ENCODE measurements at places on chromosomes 4 and X. TPM values are rescaled to one million over a fixed set of nuclear protein-coding genes. Genes with fewer than 3 reads are reported as not detected.

DNA sequence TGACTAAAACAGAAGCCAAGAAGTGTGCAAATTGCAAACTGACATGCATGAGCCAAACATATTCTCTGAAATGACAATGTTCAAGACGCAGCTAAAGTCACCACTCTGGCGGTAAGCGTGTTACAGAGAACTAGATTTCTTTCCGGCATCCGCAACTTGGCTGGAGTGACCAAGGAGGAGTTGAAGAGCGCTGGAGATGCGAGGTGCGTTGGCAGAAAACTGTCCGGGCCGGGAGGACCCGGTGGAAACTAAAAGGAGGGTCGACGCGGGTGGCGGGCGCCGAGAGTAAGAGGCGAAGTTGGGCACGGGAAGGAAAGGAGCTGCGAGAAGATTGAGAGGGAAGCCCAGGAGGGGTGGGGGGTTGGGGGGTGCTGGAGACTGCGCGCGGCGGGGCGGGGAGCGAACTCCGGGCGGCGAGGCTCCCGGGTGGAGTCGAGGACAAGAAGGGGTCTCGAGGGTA is 807 bp downstream of the SEL1L3 start:
- no peak for DNase-seq
- peak overlapping the region; percentile 77 for H3K4me3 ChIP-seq
- peaks cover 7% of the 10 kb centered on the region for H3K4me1 ChIP-seq
- H3K36me3 ChIP-seq: no peaks in the 10 kb centered on the region
- no peaks in the 10 kb centered on the region for H3K27me3 ChIP-seq

DNA sequence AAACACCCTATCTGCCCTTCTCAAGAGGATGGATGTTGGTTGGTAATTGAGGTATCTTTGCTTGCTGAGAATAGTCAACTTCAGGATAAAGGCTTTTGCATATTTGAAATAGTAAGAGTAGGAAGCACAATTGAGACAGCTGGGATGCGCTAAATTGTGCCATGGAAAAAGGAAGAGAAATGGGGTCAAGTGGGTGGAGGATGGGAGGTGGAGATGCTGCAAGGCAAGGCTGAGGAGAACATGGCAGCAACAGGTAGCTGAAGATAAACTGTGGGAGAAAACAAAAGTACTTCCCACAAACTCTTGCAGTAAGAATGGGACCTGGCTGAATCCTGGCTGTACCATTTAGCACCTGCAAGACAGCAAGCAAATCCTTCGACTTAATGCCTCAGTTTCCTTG is 13.9 kb upstream of the CDS1 start:
- H3K36me3 ChIP-seq: no peaks in the 10 kb centered on the region
- no peak for DNase-seq
- no peaks in the 10 kb centered on the region for H3K4me1 ChIP-seq
- no peak overlapping the region for H3K27ac ChIP-seq
- no peak overlapping the region for H3K4me3 ChIP-seq

TDO2 gene
- total RNA-seq: not detected

GRCh38 chr4:81164623-81165416 is 50.2 kb downstream of the PRKG2 start:
- no peak overlapping the region for H3K27ac ChIP-seq
- H3K4me3 ChIP-seq: no peak overlapping the region
- H3K27me3 ChIP-seq: no peaks in the 10 kb centered on the region
- no peaks in the 10 kb centered on the region for H3K4me1 ChIP-seq

DNA sequence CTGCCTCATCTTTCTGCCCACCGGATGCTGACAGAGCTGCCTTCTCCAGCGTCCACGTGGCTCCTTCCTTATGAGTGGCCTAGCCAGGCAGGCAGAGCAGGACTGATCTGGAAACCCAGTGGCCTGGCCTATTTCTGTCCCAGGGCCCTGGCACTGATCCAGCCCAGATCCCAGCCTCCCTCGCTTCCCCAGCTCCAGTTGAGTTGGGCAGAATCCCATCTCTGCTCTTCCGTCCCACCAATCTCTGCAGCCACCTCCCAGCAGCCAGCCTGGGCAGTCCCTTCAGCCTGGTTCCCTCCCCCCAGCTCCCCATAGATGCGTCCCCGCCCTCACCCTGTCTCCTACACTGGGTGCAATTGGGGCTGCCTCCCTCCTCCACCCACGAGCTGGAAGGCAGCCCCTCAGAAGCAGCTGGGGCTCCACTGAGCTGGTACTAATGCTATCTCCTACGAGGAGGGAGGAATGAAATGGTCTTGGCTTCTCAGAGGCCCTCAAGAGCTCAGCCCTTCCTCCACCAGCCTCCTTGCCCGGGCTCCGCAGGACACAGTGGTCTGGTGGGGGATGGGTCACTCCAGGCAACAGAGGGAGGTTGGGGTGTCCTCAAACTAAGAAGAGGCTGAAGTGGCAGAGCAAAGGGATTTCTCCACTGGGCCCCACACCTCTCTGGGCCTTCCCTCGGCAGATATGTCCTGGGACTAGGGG is 94.2 kb downstream of the PJA1 start:
- H3K4me3 ChIP-seq: no peak overlapping the region
- no peaks in the 10 kb centered on the region for H3K36me3 ChIP-seq
- peak; percentile 2 for DNase-seq
- H3K27me3 ChIP-seq: no peaks in the 10 kb centered on the region

- no peaks in the 10 kb centered on the region for H3K4me1 ChIP-seq
- H3K36me3 ChIP-seq: no peaks in the 10 kb centered on the region
- no peak for DNase-seq
- H3K4me3 ChIP-seq: no peak overlapping the region
- H3K27me3 ChIP-seq: no peaks in the 10 kb centered on the region
Observed at GRCh38 chrX:20378233-20378920, 111.7 kb upstream of the RPS6KA3 start.

GRCh38 chrX:106608016-106608415 is 3.8 kb upstream of the RADX start:
- H3K27me3 ChIP-seq: no peaks in the 10 kb centered on the region
- H3K27ac ChIP-seq: no peak overlapping the region
- no peaks in the 10 kb centered on the region for H3K36me3 ChIP-seq

TRO gene
- total RNA-seq: 21.1 TPM

TSPAN6 gene
- 7.2 TPM for total RNA-seq

DMRTC1B gene
- not detected for total RNA-seq
